ENCODE measurements at places on chromosomes 6 and 20. TPM values are rescaled to one million over a fixed set of nuclear protein-coding genes. Genes with fewer than 3 reads are reported as not detected.

- DNase-seq = no peak
Measured at GRCh38 chr6:140541288-140541687, 1166.8 kb upstream of the CITED2 start.

DNA sequence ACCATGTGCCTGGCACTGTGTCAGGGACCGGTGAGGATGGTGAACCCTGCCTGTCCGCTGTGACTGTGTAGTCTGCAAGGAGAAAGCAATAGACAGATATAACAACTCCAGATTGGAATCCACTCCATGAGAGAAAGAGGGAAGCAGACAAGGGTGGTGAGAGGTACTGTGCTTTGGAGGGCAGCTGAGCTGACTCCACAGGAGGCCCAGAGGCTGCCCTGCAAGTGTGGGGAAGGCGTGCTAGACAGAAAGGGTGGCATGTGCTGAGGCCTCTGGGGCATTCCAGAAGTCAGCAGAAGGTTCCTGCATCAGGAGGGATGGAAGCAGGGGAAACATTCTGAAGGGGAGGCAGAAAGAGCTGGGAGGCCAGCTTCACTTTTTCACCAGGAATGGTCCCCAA is 39.3 kb upstream of the APCDD1L start:
- no peak for DNase-seq

GRCh38 chr6:166278579-166279392 is 29.4 kb downstream of the PRR18 start:
- no peak for DNase-seq

DNA sequence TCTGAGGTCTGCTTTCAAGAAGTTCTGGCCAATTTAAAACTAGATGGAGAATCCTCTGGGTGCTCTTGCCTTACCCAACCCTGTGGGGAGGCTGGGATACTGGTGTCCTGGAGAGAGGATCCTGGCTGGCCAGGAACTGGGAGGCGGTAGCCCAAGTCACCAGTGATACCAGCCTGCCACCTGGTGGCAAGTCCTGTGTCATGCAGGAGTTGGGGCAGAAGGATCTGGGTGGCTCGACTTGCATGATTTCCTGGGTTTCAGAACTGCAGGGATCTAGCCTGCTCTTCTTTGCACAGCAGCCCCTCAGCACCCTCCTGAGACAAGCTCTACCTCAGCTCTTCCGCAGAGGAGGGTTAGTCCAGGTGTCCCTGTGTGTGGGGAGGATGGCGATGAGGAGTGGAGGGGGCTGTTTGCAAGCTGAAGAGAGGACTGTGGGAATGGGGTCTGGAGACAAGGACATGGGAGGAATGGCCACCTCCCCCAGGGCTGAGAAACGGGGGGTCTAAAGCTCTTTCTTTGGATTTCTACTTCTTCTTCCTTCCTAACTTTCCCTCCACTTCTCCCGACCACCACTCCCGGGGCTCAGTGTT is 4.2 kb downstream of the KCNK17 start:
- peak; percentile 24 for DNase-seq

DNA sequence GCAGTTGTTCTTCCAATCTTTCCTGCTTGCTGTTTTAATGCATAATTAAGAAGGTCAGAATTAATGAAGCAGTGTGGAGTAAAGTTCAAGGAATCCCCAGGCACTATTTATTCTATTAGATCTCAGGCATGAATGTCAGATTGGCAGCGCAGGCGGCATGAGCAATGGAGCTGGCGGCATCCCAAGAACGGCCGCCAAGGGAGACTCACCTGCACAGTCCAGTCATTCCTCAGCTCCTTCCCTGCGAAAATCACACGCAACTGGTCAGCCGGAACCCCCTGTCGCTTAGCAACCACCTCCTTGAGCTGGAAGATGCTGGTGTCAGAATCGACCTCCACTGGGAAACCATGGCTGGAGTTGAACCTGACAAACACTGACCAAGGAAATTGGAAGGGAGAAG is 284.5 kb downstream of the PRKN start:
- DNase-seq = peak; percentile 61

GRCh38 chr20:50745634-50746137 is 14.3 kb downstream of the PARD6B start:
- DNase-seq = no peak

DNA sequence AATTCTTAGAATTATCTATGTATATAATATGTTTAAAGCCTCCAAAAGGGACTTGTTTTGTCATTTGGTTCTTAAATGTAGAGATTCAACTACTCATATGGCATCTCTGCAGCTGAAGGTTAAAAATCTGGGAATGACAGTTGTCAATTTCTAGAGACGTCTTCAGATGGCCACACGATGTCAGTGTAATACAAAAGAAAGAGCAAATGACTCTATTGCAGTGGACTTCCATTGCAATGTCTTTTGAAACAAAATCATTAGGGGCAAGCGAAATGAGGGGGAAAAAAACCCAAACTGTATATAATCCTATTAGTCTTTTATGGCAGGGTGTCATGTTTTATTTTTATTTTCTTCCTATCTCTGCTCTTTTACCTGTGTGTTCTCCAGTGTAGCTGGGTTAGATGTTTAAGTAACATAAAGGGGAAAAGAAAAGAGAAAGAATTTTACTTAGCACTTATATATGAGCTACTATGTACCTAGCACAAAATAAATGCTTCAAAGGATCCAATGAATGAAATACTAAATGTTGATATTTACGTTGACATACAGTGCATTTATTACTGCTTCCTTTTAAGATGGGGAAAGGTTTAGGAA is 26.2 kb downstream of the CCN2 start:
- DNase-seq = no peak

- no peak for DNase-seq
Measured at GRCh38 chr6:99712519-99712918, 105.9 kb downstream of the PRDM13 start.

The OR2B6 gene
- not detected for total RNA-seq

The PPP1R3G gene
- total RNA-seq = 1.00 TPM

The BIRC7 gene
- total RNA-seq = not detected

The LRP11 gene
- total RNA-seq = 26.6 TPM

The TTLL9 gene
- 2.5 TPM for total RNA-seq

The EFCAB8 gene
- not detected for total RNA-seq

Measured in cerebellum (tissue), 4 donors.